ENCODE measurements at places on chromosomes 4 and X.

GRCh38 chr4:165154482-165154881, 41.8 kb upstream of the TMEM192 start:
- no peak for DNase-seq

- no peak for DNase-seq
Observed at GRCh38 chr4:5814421-5814820, 78.5 kb downstream of the CRMP1 start.

DNA sequence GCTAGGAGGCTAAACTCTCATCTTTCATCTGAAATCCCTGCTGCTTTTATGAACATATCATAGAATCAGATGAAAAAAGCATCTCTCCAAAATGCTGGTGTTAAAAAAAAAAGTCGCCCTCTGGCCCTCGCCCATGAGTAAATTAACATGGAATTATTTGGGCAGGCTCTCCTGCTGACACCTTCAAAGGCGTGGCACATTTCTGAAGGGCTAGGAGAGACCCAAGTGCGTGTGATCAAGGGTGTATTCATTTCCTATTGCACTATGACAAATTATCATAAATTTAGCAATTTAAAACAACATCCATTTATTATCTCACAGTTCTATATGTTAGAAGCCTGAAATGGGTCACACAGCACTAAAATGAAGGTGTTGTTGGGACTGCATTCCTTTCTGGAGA, 5.1 kb downstream of the ANXA3 start:
- no peak for DNase-seq

GRCh38 chr4:139959396-139959795, 194.6 kb downstream of the MAML3 start:
- no peak for DNase-seq

GRCh38 chrX:25004485-25005032, 11.2 kb downstream of the ARX start:
- DNase-seq, result no peak

DNA sequence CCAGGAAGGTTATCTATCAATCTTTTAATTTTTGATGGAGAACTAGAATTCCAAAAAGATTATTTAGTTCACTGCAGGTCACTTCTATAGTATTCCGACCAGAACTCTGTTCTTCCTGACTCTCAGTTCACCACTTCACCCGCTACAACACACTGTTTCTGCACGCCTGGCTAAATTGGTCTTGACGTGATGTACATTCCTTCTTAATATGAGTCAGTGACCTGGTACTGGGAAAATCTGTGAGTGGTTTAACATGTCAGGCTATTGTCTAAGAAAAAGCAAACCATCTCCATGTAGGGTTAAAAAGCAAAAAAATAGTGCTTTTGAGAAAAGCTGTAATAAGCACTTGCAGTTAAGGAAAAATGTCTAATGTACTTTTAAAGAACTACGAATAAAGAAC, 120.4 kb downstream of the NDST3 start:
- no peak for DNase-seq

Measured in GOT3 (cell line).